Activated CD4-positive, alpha-beta T cell treated with anti-CD3 and anti-CD28 coated beads, Interleukin-10, Interleukin-2, amounts not matched to agents 100 ng/mL and 50 ng/mL, durations not matched to agents 16 hours and 8 hours (primary cell): ENCODE measurements at places on chromosomes 13 and 19.

GRCh38 chr13:92460479-92460878 lies 766.1 kb upstream of the GPC6 start:
- DNase-seq = no peak

GRCh38 chr19:35816262-35816661 lies 3.6 kb upstream of the PRODH2 start:
- no peak for DNase-seq

- no peak for DNase-seq
Measured at GRCh38 chr13:59266478-59267063, 897.2 kb downstream of the DIAPH3 start.

GRCh38 chr19:7811989-7812388 lies 18.0 kb upstream of the EVI5L start:
- no peak for DNase-seq

DNA sequence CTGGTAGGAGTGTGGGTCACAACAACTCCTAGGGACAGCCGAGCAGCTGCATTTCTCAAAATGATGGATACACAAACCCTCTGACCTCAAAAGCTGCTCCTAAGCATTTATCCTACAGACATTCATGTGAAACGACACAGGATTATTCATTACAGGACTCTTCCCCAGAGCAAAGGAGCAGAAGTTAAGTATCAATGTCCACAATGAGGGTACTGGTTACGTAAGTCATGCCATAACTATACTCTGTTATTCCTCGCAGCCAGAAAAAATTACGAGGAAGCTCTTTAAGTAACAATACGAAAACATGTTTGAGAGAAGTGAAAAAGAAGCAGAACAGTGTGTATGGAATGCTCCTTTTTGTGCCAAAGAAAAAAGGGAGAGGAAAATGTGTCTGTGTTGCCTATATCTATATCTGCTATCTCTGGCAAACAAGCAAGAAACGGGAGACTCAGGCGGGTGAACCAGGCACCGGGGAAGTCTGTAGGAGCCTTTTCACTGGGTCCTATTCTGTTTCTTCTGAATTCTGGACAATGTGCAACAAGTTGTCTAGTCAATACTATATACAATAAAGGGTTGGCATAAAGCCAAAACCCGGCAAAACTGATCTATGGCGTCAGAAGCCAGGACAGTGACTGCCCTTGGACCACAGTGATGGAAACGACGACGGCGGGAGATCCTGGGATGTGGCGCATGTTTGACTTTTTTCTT lies 1.3 kb downstream of the ISOC2 start:
- no peak for DNase-seq

DNA sequence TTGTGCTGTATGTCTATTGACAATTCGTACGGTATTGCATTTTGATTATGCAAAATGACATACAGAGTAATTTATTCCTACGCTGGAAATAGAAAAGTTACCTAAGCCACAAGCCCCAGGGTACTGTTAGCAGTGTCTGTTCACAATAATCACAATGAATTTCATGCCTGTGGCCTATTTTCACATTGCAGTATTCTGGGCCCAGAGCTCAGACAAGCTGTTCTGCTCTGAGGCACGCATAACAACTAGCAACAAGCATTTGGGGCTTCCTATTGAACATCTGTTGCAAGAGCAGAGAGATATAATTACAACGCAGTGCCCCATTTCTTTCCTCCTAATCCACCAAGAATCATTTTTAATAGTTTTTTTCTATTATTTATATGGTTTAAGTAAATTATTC lies 158.9 kb upstream of the SGCG start:
- no peak for DNase-seq

DNA sequence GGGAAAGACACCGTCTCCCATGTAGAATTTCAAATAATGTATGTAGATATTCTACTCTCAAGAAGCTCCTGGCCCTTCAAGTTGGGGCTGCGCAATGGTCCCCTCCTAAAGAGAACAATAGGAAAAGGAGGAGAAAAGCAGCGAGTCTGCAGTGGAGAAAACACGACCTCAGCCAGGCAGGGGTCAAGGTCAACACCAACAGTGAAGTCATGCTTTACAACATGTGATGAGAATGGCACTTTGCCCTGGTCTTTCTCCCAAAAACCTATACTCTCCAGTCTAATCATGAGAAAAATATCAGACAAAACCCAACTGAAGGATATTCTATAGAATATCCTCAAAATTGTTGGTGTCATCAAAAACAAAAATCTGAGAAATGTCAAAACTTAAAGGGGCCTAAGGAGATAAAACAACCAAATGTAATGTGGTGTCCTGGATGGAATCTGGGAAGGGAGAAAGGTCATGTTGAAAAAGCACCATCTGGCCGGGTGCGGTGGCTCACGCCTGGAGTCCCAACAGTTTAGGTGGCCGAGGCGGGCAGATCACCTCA lies 101.0 kb downstream of the SPACA7 start:
- DNase-seq = no peak

GRCh38 chr13:31905961-31906360 lies 125.6 kb upstream of the FRY start:
- DNase-seq = no peak

DNA sequence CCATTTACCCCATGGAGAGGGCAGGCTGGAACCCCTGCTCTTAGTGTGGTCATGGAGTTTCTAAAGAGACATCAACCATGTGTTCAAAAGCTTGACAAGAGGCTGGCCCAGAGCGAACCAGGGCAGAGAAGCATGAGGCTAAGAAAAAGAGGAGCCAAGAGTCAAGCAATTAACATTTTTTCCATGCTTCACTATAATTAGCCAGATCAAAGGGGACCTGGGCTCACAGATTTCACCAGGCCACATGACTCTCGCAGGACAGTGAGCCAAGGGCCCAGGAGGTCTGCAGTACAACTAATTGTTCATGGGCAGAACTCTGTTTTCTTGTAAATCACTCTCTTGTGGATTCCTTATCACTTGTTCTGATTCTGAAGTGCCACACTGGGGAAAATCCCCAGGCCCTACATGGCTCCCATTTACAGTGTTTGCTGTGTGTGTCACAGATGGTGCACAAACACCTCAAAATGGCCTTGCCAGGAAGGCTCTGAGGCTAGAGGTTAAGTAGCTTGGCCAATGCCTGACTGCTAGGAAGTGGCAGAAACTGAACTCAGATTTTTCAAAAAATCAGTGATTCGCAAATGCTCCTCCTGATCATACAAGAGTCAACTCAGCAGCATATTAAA lies 101.2 kb downstream of the LHFPL6 start:
- no peak for DNase-seq
